Ovary (tissue), 10 donors: ENCODE measurements at places on chromosomes 13 and 19. TPM values are rescaled to one million over a fixed set of nuclear protein-coding genes. Genes with fewer than 3 reads are reported as not detected.

- no peaks in the 10 kb centered on the region for H3K36me3 ChIP-seq
- no peak for DNase-seq
- no peaks in the 10 kb centered on the region for H3K4me1 ChIP-seq
- H3K4me3 ChIP-seq = no peak overlapping the region
- no peaks in the 10 kb centered on the region for H3K27me3 ChIP-seq
- no peak overlapping the region for H3K27ac ChIP-seq
Observed at GRCh38 chr13:36981156-36981743, 17.9 kb downstream of the ALG5 start.

DNA sequence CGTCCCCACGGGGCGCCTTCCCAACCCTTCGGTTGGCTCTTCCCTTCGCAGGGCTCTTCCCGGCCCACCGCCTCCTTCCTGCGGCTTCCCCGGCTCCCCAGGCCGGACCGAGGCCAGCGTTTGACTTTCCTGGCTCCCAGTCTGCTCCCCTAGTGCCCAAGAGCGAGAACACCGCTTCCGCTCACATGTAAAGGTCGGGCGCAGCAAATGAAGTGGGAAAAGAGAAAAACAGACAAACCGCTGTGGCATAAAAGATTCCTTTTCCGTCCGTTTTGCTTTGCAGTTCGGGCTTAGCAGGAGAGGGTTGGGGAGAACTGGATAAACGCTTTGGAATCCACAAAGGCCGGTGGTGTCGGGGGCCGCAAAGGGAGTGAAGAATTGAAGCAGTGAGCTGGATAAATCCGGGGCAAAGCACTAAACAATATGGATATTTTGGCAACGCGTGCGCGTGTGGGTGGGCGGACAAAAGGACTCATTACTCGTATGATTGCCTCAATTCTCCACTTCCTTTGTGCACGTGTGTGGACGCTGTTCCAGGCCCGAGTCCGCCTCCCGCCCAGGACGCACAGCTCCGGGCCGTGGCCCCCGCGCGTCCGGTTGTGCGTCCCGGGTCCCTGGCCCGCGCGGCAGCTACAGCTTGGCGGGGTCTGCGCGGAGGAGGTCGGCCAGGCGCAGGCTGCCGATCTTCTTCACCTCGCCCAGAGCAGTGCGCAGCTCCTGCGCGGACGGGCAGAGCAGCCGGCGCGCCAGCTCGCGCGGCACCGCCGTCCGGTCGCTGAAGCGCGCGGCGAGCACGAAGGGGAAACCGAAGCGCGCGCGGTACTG lies 8.6 kb upstream of the CDX2 start:
- DNase-seq = no peak
- H3K4me1 ChIP-seq = no peaks in the 10 kb centered on the region
- H3K36me3 ChIP-seq = no peaks in the 10 kb centered on the region
- no peak overlapping the region for H3K27ac ChIP-seq

GSX1 gene
- total RNA-seq = not detected

ZNF790 gene
- total RNA-seq = 9.6 TPM

B3GNT3 gene
- 0.72 TPM for total RNA-seq
